Activated CD4-positive, alpha-beta T cell treated with anti-CD3 and anti-CD28 coated beads, Interleukin-2, amount 10 ng/mL, durations not matched to agents 24 days and 14 days (primary cell): ENCODE measurements at places on chromosomes 4 and X. TPM values are rescaled to one million over a fixed set of nuclear protein-coding genes. Genes with fewer than 3 reads are reported as not detected.

Gene ITGB1BP2
- total RNA-seq, result 6.4 and 7.3 TPM in 2 replicates

Gene AREG
- 1.4 TPM in 2 replicates for total RNA-seq

Gene TMPRSS11B
- not detected in 2 replicates for total RNA-seq

Gene FABP2
- total RNA-seq, result not detected in 2 replicates

Gene ANOS1
- not detected in 2 replicates for total RNA-seq

GRCh38 chrX:70476934-70477733 is 32.5 kb downstream of the DLG3 start:
- peaks cover 12% of the 10 kb centered on the region for H3K36me3 ChIP-seq
- no peak overlapping the region for H3K27ac ChIP-seq
- peaks cover 10% of the 10 kb centered on the region for H3K4me1 ChIP-seq
- no peak overlapping the region for H3K4me3 ChIP-seq
- no peaks in the 10 kb centered on the region for H3K27me3 ChIP-seq

GRCh38 chr4:110633358-110634341 is 10.8 kb upstream of the PITX2 start:
- peaks cover 81% of the 10 kb centered on the region for H3K27me3 ChIP-seq
- peaks cover 7% of the 10 kb centered on the region for H3K4me1 ChIP-seq
- peak overlapping the region; percentile 58 for H3K27ac ChIP-seq

- no peaks in the 10 kb centered on the region for H3K27me3 ChIP-seq
- no peak overlapping the region for H3K27ac ChIP-seq
- no peak for DNase-seq
These were observed 302.6 kb downstream of the CBLL2 start for GRCh38 chrX:22575161-22575845.

GRCh38 chr4:81343046-81343445 is 128.0 kb upstream of the PRKG2 start:
- peaks cover 6% of the 10 kb centered on the region for H3K27me3 ChIP-seq
- H3K27ac ChIP-seq, result no peak overlapping the region
- no peak for DNase-seq

- H3K4me1 ChIP-seq, result peaks cover 8% of the 10 kb centered on the region
- no peak for DNase-seq
These were observed 10.1 kb upstream of the RASL11B start for GRCh38 chr4:52852041-52852440.

DNA sequence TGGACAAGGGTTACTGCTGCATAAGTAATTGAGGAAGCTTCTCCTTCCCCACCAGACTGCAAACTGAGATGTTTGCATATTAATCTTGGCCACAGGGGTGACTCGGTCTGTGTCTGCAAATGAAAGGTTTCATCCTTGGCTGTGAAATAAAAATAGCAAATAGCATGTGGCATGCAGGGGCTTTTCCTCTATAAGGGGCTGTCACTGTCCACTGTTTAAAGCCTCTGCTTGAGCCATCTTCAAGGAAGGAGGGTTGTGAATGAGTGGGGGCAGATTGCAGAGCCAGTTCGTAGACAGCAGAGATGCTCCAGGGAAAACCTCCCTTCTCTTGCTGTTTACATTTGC is 33.3 kb downstream of the TMSB4X start:
- no peaks in the 10 kb centered on the region for H3K36me3 ChIP-seq
- no peak overlapping the region for H3K4me3 ChIP-seq
- no peak for DNase-seq
- peak overlapping the region; percentile 69 for H3K27ac ChIP-seq
- H3K4me1 ChIP-seq, result peaks cover 48% of the 10 kb centered on the region

DNA sequence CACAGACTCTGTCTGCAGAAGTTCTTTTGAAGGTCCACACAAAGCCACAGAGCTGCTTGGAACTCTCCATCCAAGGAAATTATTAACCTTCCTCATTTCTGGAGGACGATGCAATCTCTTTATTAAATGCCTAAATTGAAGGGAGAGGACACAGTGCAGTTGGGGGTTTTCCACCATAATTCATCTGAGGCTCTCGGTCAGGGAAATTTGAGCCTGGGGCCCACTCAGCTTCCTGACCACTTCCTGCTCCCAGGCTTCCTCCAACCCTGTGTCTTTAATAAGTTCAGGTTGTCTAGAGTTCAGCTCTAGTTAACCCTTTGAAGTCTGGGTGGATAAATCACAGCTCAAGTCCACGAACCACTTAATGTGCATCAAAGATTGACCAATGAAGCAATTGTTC is 58.5 kb downstream of the PRPS1 start:
- H3K27ac ChIP-seq, result no peak overlapping the region
- peaks cover 14% of the 10 kb centered on the region for H3K4me1 ChIP-seq
- H3K27me3 ChIP-seq, result peaks cover 3% of the 10 kb centered on the region

DNA sequence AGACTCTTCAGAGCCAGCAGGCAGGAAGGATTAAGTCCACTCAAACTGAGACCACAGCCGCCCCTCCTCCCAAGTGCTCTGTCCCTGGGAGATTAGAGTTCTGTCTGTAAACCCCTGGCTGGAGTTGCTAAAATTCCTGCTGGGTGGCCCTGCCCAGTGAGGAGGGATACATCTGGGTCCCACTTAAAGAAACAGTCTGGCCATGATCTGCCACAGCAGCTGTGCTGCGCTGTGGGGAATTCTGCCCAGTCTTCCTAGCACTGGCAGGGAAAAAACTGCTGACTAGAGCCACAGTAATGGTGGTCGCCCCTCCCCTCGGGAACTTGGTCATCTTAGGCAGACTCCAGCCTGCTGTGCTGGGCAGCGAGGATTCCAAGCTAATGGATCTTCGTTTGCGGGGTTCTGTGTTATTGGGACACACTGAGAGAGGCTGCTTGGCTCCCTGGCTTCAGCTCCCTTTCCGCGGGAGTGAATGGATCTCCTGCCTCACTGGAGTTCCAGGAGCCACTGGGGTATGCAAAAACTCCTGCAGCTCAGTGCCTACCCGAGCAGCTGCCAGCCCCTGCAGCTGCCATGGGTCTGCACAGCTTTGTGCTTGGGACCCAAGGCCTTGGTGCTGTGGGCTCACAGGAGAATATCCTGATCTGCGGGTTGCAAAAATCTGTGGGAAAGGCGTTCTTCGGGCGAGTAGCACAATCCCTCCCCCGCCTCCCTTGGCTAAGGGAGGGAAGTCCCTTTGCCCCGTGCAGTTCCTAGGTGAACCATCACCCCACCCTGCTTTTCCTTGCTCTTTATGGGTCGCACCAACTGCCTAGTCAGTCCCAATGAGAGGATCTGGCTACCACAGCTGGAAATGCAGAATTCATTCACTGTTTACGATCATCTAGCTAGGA is 15.7 kb downstream of the ZXDB start:
- no peak for DNase-seq
- no peak overlapping the region for H3K4me3 ChIP-seq
- H3K4me1 ChIP-seq, result no peaks in the 10 kb centered on the region
- no peaks in the 10 kb centered on the region for H3K27me3 ChIP-seq

DNA sequence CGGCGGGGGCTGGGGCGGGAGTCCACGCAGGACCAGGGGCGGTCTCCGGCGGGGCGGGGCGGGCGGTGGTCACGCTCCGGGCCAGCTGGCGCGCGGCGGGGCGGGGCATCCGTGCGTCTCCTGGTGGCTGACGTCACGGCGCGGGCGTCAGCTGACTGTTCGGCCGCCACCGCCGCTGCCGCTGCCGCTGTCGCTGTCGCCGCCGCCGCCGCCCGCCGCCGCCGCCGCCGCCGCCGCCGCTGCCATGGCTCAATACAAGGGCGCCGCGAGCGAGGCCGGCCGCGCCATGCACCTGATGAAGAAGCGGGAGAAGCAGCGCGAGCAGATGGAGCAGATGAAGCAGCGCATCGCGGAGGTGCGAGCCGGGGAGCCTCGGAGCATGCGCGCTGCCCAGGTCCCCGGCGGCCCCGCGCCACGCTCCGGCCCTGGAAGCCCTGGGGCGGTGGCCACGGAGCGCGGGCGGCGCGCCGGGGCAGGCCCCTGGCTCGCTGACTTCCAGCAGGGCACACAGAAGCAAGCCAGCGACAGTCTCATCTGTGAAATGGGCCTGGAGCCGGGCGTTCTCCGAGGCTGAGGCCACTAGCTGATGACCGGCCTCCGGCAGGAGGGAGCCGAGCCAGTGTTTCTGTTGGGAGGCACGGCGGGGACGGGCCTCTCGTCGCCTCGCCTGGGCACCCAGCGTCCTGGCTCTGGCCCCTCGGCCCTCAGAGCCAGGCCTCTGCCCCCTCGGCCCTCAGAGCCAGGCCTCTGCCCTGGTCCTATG is at the start of gene FAM50A:
TSS of gene FAM50A (plus strand) at position 150 of the 763 bp plus-strand sequence. CDS start at position 245, 95 bp downstream.
- peak; percentile 93 for DNase-seq
- H3K4me1 ChIP-seq, result peaks cover 8% of the 10 kb centered on the region
- H3K27ac ChIP-seq, result peak within 1 kb of the TSS; percentile 80

DNA sequence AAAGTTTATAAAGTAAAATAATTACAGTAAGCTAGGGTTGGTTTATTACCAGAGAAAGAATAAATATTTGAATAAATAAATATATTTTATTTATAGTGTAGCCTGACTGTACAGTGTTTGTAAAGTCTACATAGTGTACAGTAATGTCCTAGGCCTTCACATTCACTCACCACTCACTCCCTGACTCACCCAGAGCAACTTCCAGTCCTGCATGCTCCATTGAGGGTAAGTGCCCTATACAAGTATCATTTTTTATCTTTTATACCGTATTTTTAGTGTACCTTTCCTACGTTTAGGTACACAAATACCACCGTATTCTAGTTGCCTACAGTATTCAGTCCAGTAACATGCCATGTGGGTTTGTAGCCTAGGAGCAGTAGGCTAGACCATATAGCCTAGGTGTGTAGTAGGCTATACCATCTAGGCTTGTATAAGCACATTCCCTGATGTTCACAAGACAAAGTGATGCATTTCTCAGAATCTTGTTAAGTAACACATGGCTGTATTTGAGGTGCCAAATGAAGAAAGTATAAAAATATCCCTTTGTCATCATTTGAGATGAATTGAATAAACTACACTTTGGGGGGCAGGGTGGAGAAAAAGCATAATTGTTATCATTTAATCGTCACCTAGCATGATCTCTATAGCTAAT is 14.7 kb upstream of the KLHL8 start:
- no peak for DNase-seq
- no peak overlapping the region for H3K27ac ChIP-seq
- peak overlapping the region; percentile 72 for H3K4me3 ChIP-seq
- H3K4me1 ChIP-seq, result peaks cover 3% of the 10 kb centered on the region
- peaks cover 21% of the 10 kb centered on the region for H3K27me3 ChIP-seq
- H3K36me3 ChIP-seq, result no peaks in the 10 kb centered on the region

GRCh38 chr4:100174985-100175383 is 15.3 kb downstream of the DDIT4L start:
- H3K4me3 ChIP-seq, result no peak overlapping the region
- no peak overlapping the region for H3K27ac ChIP-seq

DNA sequence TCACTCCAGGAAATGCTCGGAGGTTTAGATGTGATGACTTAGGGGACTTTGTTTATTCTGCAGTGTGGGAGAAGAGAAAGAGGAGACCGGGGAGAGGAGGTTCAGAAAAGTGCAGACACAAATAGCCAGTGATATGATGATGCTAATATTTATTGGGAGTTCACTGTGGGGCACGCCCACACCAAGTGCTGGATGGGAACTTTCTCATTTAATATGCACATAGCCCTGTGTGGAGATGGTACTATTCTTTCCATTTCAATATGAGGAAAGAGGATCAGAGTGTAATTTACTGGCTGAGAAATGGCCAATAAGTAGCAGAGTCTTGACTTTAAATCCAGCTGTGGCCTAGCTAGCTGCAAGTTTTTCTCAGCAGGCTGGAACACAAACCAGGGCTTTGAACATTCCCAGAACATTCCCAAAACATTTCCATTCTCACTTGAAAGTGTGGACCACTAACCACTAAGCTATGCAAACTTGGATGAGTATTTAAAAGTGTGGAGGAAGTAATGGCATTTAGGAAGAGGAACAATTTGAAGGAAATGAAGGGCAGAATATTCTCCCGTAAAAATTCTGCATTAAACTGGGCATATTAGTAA is 231.7 kb downstream of the HS3ST1 start:
- no peaks in the 10 kb centered on the region for H3K36me3 ChIP-seq
- H3K27ac ChIP-seq, result no peak overlapping the region

GRCh38 chr4:87679449-87680169 is 29.5 kb downstream of the DMP1 start:
- H3K4me3 ChIP-seq, result no peak overlapping the region
- no peak overlapping the region for H3K27ac ChIP-seq
- peak; percentile 64 for DNase-seq
- H3K4me1 ChIP-seq, result no peaks in the 10 kb centered on the region
- H3K36me3 ChIP-seq, result no peaks in the 10 kb centered on the region

- H3K36me3 ChIP-seq, result no peaks in the 10 kb centered on the region
- peaks cover 4% of the 10 kb centered on the region for H3K27me3 ChIP-seq
- no peak overlapping the region for H3K4me3 ChIP-seq
These were observed 17.0 kb upstream of the AP1AR start for GRCh38 chr4:112214390-112215264.

DNA sequence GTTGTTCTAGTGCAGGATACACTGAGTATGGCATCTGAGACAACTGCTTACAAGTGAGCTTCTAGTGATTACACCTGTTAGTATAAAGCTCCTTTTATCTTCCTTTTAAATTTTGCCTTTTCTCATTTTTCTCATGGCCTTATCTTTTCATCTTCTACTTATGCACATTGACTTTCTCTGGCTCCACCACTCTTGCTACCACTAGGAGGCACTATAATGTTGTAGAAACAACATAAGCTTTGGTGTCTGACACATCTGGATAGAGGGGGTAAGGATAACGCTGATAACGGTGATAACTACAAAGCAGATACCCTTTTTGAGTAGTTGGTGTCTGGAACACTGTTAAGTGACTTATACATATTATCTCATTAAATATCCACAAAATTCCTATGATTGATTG is 187.4 kb upstream of the TEX13C start:
- H3K27ac ChIP-seq, result no peak overlapping the region
- H3K4me1 ChIP-seq, result no peaks in the 10 kb centered on the region
- no peaks in the 10 kb centered on the region for H3K27me3 ChIP-seq
- DNase-seq, result peak; percentile 52
- no peak overlapping the region for H3K4me3 ChIP-seq
- no peaks in the 10 kb centered on the region for H3K36me3 ChIP-seq

DNA sequence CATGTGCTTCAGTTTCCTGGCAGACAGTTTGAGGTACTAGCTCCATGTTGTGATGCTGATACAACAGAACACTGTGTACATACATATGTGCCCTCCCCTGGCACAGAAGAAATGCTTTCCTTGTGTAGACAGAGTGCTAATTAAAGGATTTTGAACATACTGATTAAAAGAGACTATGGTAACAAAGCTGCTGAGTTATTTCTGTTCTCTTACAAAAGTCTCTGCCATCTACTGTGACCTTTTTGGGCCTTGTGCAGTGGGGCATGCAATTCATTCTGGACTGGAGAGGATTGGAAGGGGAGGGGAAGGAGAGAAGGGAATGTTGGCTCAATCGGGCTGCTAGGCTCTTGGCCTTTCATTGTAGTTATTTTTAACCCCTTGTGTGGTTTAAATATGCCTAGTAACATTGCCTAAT is 6.0 kb downstream of the PDLIM5 start:
- no peak overlapping the region for H3K4me3 ChIP-seq
- H3K27me3 ChIP-seq, result peaks cover 7% of the 10 kb centered on the region

GRCh38 chrX:151694121-151694520 is 1.1 kb upstream of the PRRG3 start:
- DNase-seq, result no peak
- H3K36me3 ChIP-seq, result no peaks in the 10 kb centered on the region
- no peak overlapping the region for H3K4me3 ChIP-seq
- peaks cover 15% of the 10 kb centered on the region for H3K27me3 ChIP-seq

DNA sequence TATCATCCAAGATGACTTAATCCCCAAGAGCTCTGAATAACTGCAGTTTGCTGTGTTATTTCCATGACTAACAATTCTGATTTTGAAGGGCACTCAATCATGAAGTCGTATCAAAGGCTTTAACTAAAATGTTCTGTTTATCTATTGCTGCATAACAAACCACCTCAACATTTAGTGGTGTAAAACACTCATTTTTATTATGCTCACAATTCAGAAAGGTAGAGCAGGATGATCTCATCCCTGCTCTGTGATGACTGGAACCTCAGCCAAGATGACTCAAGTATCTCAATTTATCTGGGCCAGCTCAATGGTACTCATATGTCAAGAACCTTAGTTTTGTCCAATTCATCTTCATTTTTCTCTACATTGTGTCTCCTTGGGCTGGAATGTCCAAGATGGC is 451.1 kb downstream of the PPARGC1A start:
- H3K36me3 ChIP-seq, result no peaks in the 10 kb centered on the region
- no peak for DNase-seq
- H3K4me3 ChIP-seq, result no peak overlapping the region
- no peaks in the 10 kb centered on the region for H3K27me3 ChIP-seq
